ENCODE measurements at places on chromosomes 1 and 21.

DNA sequence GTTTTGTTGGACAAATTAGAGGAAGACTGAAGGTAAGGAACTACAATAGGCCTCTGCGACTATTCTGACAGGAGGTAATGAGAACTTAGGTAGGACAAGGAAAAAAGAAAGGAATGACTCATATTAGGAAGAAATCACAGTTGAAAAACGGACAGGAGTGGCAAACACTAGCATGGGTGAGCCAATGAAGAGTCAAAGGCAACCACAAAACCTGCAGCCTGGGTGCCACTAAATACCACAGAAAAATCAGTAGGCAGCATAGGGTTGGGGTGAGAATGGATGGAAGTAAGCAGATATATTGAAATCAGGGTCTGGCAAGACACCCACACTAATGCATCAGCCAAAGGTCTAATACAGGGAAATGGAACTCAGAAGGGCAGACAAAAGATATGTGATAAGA lies 10.0 kb downstream of the RBM34 start:
- no peak for DNase-seq

GRCh38 chr1:51628715-51629590 lies 12.1 kb downstream of the OSBPL9 start:
- no peak for DNase-seq

DNA sequence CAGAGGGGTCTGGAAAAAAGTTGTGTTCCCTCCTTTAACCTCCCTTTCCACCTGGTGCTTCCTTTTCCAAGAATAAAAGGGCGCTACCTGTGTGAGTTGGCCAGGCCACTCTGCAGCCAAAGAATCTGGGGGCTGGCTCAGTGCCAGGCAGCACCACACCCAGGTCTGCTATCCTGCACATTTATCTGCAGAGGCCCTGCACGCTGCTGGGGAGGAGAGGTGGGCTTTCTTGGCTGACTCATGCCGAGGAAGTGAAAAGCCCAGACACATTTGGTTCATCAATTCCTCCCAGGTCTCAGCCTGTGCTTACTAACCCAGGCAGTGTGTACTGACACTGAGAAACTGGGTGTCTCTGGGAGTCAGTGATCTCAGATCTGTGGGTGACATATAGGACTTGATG lies 79.8 kb upstream of the F3 start:
- DNase-seq = peak; percentile 52

DNA sequence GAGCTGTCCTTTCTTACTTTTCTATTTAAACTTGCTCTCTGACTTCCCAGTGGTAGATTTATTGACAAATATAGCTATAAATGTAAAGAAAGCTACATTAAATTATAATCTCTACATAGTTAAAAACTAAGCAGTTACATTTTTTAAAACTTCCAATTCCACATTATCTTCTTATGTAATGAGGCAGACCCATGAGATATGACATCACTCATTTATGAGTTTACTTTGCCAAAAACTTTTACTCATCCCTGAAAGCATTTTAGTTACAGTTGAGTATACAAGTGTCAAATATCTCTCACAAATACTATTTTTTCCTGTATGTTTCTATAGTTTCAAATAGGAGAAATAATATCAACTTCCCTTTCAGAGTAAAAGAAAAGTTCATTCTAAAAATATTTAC lies 3.8 kb downstream of the NMNAT2 start:
- DNase-seq = no peak

DNA sequence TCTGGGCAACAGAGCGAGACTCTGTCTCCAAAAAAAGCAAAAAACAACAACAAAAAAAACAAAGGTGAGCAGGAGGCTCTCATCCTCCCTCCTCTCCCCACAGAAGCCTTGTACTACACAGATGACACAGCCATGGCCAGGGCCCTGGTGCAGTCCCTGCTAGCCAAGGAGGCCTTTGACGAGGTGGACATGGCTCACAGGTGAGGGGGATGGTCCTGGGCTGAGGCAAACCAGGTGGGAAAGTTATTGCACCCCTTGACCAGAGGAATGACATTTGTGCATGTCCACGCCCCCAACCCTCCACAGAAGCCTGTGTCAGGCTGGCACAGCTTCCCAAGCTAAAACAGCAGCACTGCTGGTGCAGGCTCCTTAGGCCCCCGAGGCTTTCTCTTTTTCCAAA lies 2.4 kb downstream of the ADPRS start:
- DNase-seq = no peak

Data from IMR-90 (cell line).